ENCODE measurements at places on chromosomes 7 and 10. TPM values are rescaled to one million over a fixed set of nuclear protein-coding genes. Genes with fewer than 3 reads are reported as not detected.
A peak's percentile ranks its signal among the peaks of the same experiment; 100 is the strongest.

DNA sequence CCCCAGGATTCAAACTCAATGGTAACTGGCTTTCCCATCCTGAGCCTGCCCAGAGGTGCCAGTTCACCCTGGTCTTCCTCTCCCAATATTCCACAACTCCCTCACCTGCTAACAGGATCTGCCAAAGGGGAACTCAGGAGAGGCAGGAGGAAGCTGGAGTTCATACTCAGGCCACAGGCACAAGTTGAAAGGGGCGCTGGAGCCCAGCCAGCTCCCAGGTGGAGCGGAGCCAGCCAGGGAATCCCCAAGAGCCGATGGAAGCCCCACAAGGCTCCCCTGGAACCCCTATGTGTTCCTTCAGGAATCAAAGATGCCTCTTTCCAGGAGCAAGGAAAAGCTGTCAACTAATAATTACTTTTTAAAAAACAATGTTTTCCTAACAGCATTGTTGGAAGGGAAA, 63.5 kb downstream of the SH3PXD2A start:
- no peak overlapping the region for H3K4me3 ChIP-seq
- H3K4me1 ChIP-seq = peaks cover 30% of the 10 kb centered on the region
- H3K27me3 ChIP-seq = no peaks in the 10 kb centered on the region
- no peak overlapping the region for H3K27ac ChIP-seq
- peak; percentile 42 for DNase-seq

GRCh38 chr7:114082642-114083165, 163.9 kb upstream of the PPP1R3A start:
- DNase-seq = peak; percentile 30
- H3K27ac ChIP-seq = peak overlapping the region; percentile 97
- H3K4me1 ChIP-seq = no peaks in the 10 kb centered on the region
- peak overlapping the region; percentile 61 for H3K4me3 ChIP-seq

DNA sequence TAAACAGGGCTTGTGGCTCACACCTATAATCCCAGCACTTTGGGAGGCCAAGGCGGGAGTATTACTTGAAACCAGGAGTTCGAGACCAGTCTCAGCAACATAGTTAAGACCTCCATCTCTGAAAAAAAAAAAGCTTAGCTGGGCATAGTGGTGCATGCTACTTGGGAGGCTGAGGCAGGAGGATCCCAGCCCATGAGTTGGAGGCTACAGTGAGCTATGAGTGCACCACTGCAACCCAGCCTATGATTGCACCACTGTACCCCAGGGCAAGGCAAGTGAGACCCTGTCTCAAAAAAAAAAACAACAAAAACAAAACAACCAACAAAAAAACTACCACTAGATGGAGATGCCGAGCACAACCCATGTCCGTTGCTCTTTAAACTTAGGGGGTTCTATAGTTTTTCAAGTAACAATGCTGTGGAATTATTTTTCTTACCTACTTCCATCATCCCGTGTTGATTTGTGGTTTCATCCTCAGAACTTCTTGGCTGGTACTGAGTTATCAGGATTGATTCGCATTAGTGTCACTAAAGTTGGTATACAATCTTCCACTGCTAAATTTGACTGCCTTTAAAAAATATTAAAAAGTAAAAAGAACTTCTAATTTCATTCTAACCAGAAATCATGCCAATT, 12.2 kb upstream of the REPIN1 start:
- H3K36me3 ChIP-seq = no peaks in the 10 kb centered on the region
- no peaks in the 10 kb centered on the region for H3K27me3 ChIP-seq
- peak overlapping the region; percentile 82 for H3K27ac ChIP-seq

- no peak overlapping the region for H3K4me3 ChIP-seq
- H3K36me3 ChIP-seq = no peaks in the 10 kb centered on the region
- H3K27me3 ChIP-seq = no peaks in the 10 kb centered on the region
- no peak overlapping the region for H3K27ac ChIP-seq
- no peak for DNase-seq
- no peaks in the 10 kb centered on the region for H3K4me1 ChIP-seq
Observed at GRCh38 chr10:132298038-132298881, 9.5 kb downstream of the STK32C start.

DNA sequence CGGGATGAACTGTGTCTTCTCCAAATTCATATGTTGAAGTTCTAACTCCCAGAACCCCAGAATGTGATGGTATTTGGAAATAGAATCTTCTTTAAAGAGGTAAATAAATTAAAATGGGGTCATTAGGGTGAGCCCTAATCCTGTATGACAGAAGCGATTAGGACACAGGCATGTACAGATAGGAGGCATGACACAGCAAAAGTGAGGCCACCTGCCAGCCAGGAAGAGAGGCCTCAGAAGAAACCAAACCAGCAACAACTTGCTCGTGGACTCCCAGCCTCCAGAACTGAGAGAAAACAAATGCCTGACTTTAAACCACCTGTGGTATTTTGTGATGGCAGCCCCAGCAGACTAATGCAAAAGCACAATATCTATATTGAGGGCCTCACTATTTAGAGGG, 214.3 kb downstream of the NEBL start:
- no peaks in the 10 kb centered on the region for H3K4me1 ChIP-seq
- DNase-seq = no peak
- H3K27ac ChIP-seq = no peak overlapping the region
- H3K36me3 ChIP-seq = no peaks in the 10 kb centered on the region

DNA sequence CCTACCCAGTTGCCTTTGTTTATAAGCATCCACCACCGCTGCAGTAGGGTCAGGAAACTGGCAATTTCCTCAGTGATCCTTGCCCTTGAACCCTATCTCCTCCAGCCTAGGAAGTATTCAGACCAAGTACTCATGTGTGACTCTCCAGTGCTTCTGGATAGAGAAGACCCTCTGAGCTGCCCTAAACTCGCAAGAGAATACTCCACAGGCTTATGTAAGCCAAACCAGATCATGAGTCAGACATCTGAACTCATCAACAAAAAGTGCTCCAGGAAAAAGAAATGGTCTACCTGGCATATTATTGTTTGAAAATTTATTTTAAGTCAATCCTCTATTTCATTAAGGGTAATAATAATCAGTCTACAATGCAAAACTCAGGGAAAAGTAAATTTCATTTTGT, 101.3 kb downstream of the KAT6B start:
- no peak overlapping the region for H3K4me3 ChIP-seq
- no peak for DNase-seq
- no peaks in the 10 kb centered on the region for H3K36me3 ChIP-seq
- no peaks in the 10 kb centered on the region for H3K4me1 ChIP-seq
- no peaks in the 10 kb centered on the region for H3K27me3 ChIP-seq

The NPTX2 gene
- total RNA-seq = 1.3 TPM

DNA sequence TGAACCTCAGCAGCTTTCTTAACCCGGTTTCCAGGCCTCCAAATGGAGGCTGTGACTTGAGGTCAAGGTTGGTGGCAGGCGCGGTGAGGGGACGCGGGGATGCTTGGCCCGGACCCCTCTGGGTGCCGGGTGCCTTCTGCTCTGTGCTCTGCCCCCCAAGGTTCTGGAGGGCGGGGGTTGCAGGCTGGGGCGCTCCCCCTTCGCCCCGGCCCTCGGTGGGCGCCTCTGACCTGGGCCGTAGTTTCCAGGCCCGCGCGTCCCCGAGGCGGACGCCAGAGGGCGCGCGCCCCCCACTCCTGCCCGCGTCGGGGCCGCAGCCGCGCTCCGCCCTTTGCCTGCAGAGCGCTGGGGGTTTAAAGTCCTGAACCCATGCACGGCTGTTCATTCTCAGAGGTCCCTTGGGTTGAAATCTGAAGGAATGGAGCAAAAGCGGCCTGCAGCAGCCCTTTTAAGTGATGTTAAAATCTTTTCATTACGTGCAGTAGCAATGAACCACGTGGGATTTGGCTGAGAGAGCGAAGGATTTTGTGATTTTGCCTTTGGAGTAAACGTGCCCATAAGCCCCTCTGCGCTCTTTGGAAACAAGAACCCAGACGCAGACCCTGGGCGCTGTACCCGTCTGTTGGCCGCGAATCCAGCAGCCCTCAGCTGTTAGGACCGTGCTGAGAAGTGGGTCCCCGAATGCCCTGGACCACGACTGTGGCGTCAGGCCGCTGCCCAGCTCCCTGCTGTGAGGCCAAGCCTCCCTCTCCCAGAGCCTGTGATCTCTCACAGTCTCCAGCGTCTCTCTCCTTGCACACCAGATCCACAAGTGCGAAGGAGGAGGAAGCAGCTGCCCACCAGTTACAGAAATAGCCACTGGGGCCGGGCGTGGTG, 135.0 kb downstream of the ACTR3B start:
- H3K27me3 ChIP-seq = no peaks in the 10 kb centered on the region
- no peaks in the 10 kb centered on the region for H3K36me3 ChIP-seq
- H3K27ac ChIP-seq = no peak overlapping the region
- peaks cover 6% of the 10 kb centered on the region for H3K4me1 ChIP-seq

- no peak overlapping the region for H3K27ac ChIP-seq
- no peaks in the 10 kb centered on the region for H3K27me3 ChIP-seq
- no peak overlapping the region for H3K4me3 ChIP-seq
- no peaks in the 10 kb centered on the region for H3K36me3 ChIP-seq
Observed at GRCh38 chr10:118370499-118370898, 28.4 kb upstream of the FAM204A start.

The NEUROG3 gene
- not detected for total RNA-seq

- no peak overlapping the region for H3K4me3 ChIP-seq
- DNase-seq = no peak
- H3K27me3 ChIP-seq = no peaks in the 10 kb centered on the region
Observed at GRCh38 chr10:27995311-27995710, 3.6 kb downstream of the ODAD2 start.

The PPA1 gene
- total RNA-seq = 106 TPM

DNA sequence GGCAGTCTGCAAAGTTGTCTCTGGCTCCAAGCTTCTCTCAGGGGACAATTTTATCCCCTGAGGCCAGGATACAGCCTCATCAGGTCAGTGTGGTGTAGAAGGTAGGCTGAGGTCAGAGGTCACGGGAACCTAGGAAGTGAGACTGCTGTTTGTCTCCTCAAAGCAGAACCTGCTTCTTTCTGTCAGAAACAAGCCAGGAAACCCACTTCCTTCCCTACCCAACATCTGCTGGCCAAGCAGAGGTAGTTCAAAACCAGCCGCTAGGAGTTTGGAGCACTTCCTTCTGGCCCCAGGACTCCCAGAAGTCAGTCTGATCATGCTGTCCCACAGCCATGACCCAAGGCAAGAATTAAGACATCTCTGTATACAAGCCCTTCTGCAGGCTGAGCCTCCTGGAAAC, 12.2 kb downstream of the CLRN3 start:
- no peaks in the 10 kb centered on the region for H3K36me3 ChIP-seq
- H3K27me3 ChIP-seq = no peaks in the 10 kb centered on the region
- no peak for DNase-seq
- H3K4me1 ChIP-seq = no peaks in the 10 kb centered on the region

DNA sequence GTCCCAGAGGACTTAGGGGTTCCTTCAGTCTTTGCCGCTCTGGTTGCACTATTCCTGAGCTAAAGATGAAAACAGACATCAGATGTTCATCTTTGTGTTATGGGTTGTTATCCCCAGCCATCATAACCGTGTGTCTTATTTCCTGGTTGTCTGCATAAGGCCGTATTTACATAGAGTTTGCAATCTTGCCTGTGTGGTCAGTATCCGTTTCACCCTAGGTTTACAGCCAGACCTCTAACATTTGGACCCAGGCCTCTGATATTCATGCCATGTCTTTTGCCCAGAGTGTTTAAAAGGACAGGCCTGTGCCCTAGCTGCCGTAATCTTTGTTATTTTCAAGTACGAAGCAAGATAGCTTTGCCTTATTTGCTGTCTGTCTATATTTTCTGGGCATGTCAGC, 26.6 kb downstream of the LRRC4 start:
- no peak overlapping the region for H3K4me3 ChIP-seq
- H3K4me1 ChIP-seq = no peaks in the 10 kb centered on the region
- H3K27ac ChIP-seq = no peak overlapping the region
- no peaks in the 10 kb centered on the region for H3K36me3 ChIP-seq
- no peak for DNase-seq

The SLC26A3 gene
- total RNA-seq = 0.90 TPM

- no peaks in the 10 kb centered on the region for H3K27me3 ChIP-seq
- peak overlapping the region; percentile 43 for H3K27ac ChIP-seq
- DNase-seq = no peak
- peaks cover 74% of the 10 kb centered on the region for H3K4me1 ChIP-seq
- H3K4me3 ChIP-seq = no peak overlapping the region
Observed at GRCh38 chr7:75953931-75954330, 39.0 kb downstream of the POR start.

Measured in right lobe of liver (tissue), 6 donors.